ENCODE measurements at places on chromosomes 12 and 14.

DNA sequence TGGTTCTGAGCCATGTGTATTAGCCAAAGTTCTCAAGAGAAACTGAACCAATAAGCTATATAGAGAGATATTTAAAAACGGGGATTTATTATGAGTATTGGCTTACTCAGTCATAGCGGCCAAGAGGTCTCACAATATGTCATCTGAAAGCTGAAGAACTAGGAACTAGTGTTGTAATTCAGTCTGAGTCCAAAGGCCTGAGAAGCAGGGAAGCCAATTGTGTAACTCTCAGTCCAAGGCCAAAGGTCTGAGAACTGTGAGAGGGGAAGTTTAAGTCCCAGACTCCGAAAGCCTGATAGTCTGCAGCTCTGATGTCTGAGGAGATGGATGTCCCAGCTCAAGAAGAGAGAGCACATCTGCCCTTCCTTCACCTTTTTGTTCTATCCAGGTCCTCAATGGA is 344.8 kb upstream of the USP15 start:
- DNase-seq: no peak

- DNase-seq: no peak
Measured at GRCh38 chr14:66662374-66662773, 154.4 kb downstream of the GPHN start.

DNA sequence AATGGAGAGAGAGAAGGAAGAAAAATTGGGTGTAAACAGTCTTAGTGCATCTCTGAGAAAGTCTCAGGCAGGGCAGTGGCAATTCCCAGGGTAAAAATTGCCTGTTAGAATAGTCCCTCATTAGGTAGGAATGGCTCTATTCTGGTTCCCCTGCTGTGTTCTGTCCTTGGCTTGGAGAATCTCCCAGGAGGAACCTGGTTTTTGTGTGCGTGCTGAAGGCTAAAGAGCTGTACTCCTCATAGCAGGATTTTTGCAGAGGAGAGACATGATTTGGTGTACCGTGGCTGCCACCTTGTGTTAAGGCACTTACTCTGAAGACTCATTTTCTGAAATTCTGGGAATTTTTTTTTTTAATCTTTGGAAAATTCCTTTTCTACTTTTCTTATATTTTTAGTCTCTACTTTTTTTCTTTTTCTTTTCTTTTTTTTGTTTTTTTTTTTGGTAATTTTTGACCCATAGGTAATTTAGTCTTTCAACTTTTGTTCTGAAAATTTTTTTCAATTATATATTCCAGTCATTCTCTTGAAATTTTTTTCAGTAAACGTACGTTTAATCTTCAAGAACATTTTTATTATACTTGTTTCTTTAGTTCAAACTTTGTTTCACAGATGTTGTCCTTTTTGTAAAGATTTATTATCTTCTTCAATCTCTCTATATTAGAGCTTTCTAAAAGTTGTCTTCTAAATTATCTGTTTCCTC is 63.8 kb downstream of the FBXO33 start:
- DNase-seq: no peak

GRCh38 chr12:124530637-124531263 is 36.7 kb downstream of the NCOR2 start:
- DNase-seq: no peak

- peak; percentile 54 for DNase-seq
Measured at GRCh38 chr12:10673659-10674384, at the start of gene STYK1. Gene STYK1 (minus strand): TSS chr12:10674052. CDS start chr12:10634618, 39,434 bp downstream.

DNA sequence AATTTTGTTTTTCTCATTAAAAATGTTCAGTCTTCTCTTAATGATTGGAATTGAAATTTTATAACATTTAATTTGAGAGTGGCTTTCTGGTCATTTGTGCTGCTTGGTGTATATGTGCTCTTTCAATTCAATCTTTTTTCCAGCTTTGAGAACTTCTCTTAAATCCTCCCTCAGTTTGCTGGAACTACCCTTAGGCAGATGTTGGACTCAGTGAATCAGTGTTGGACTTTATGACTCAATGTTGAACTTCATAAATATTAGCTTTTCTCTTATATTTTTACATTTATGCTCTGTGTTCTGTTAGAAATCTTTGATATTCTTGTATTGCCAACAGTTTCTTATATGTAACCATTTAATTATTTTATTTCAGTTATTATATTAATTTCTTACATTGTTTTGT is 935.5 kb upstream of the FBXO33 start:
- no peak for DNase-seq

DNA sequence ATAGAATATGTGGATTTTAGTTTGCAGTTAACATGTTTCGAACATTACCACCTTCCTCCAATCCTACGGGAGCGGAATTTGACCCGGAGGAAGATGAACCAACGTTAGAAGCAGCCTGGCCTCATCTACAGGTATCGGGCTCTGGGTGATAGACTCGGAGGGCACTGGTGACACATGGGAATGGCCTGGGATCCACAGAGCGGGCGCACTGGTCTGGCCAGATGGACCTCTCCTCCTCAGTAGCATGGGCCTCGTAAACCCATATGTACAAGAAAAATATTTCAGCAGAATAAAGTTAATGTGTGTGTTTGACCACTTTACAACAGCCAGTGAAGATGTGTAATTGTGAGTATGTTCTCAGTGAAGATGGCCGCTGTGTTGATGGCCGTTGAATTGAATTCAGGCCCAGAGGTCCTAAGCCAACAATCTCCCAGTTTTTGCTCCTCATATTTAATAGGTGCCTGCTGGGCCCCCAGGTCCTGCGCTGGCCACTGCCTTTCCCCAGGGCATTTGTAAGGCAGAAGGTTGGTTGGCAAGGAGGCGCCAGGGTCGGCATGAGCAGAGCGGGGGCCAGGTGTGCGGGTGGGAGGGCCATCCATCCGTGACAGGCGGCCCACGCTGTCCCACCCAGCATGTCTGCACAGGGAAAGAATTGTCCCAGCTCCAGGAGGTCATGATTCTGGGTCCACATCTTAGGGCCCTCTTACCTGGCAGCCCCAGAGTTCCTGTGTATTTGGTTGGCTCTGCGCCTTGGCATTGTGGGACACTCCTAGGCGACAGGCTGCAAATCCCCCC is 82.0 kb upstream of the DYNC1H1 start:
- DNase-seq: no peak

GRCh38 chr12:47280543-47281300 is 201.0 kb upstream of the AMIGO2 start:
- no peak for DNase-seq

DNA sequence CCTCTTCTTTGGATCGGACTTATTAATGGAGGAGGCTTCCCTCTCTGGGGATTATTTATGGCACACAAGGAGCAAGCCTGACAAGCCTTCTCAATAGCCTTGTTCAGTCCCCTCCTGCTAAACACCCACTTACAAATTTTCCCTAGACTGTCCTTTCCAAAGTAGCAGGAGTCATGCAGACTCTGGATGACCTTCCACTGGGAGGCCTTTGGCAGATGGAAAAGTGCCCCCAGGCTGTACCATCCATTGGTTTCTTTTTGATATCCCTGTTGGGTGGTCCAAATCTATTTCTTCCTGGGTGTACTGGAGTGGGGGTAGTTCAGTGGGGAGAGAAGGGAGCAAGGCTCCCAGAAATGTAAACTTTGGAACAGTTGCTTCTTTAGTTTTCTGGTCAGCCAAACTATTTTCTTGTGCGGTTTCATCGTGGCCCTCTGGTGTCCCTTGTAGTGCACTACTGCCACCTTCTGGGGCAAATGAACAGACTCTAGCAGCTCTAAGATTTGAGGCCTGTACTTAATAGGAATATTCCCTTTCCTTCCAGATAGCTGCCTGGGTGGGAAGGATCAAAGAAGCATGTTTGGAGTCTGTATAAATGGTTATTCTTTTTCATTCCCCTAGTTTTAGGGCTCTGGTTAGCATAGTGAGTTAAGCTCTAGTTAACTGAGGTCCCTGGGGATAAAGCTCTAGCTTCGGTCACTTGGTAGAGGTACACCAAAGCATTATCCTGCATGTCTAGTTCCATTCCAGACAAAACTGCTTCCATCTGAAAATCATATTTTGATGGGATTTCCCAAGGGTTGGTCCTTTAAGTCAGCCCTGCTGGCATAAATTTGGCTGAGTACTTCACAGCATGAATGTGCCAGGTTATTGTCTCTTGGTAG is 409.5 kb downstream of the SLC6A15 start:
- peak; percentile 0 for DNase-seq
